ENCODE measurements at places on chromosomes 16 and 17.

- DNase-seq: no peak
Measured at GRCh38 chr17:44749980-44750318, 8.8 kb upstream of the ADAM11 start.

- DNase-seq: no peak
Measured at GRCh38 chr17:31915456-31916100, 14.1 kb upstream of the UTP6 start.

- DNase-seq: no peak
Measured at GRCh38 chr17:57535249-57535966, 209.7 kb downstream of the CCDC182 start.

DNA sequence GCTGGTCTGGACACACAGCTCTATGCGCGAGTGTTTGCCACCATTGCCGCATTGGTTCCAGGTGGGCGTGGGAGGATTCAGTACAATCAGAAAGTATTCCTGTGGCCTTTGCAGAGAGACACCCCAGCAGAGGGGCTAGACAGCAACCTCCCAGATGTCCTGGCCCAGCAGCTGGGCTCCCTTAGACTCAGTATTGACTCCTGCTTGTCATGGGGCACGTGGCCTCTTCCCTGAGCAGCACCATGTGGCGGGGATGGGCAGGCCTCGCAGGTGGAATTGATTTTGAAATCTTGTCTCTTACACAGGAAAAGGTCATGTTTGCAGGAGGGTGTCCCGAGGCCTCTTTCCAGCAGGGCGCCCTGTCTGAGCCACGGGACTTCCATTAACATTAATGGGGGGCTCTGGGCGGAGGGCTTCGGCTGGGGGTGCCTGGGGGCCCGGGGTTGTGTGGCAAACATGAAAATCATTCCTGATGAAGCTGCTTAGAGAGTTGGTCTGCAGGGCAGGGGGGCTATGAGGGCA is 96.4 kb downstream of the C16orf78 start:
- no peak for DNase-seq
